ENCODE measurements at places on chromosomes 7 and 10.

GRCh38 chr10:125003146-125003900 lies 61.4 kb downstream of the ZRANB1 start:
- no peak for DNase-seq

DNA sequence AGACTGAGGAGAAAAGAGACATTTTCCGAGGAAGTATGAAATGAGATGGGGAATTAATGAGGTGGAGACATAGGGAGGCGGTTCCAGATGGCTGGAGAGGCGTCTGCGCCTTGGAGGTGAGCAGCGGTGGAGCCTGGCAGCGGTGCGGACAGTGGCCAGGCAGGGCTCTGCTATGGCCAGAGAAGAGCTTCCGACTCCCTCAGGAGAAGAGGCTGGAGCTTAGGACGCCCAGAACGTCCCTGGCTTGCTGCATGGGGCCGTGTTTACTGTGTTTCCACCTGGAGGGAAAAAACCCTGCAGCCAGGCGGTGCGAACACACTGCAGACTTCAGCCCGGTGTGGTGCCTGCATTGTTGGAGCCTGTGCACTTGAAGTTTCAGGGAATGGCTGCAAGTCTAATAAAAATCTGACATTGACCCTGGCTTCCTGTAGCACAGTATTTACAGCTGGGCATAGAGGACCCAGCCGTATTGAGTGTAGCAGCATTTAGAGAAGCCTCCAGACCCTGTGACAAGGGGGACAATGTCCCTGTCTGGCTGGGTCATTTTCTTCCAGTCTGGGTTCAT lies 447.1 kb upstream of the MKI67 start:
- DNase-seq, result no peak

DNA sequence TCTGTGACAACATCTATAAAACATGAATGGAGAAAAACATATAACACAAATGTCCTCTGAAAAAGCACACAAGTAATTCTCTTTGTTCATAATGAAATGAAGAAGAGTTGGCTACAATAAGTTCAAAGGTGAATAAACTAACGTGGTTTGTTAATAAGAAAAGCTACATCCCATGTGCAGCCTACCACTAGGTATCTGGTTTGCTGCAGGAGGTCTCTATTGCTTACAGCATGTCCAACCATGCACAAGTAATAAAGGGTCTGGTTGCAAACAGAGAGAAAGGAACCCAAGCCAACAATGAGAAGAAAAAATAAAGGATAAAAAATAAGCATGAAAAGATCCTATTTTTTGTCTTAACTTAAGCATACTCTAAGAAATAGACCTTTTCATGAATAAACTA lies 139.2 kb downstream of the CHCHD3 start:
- DNase-seq, result no peak

- no peak for DNase-seq
These were observed 17.7 kb downstream of the KLLN start for GRCh38 chr10:87845624-87845998.

DNA sequence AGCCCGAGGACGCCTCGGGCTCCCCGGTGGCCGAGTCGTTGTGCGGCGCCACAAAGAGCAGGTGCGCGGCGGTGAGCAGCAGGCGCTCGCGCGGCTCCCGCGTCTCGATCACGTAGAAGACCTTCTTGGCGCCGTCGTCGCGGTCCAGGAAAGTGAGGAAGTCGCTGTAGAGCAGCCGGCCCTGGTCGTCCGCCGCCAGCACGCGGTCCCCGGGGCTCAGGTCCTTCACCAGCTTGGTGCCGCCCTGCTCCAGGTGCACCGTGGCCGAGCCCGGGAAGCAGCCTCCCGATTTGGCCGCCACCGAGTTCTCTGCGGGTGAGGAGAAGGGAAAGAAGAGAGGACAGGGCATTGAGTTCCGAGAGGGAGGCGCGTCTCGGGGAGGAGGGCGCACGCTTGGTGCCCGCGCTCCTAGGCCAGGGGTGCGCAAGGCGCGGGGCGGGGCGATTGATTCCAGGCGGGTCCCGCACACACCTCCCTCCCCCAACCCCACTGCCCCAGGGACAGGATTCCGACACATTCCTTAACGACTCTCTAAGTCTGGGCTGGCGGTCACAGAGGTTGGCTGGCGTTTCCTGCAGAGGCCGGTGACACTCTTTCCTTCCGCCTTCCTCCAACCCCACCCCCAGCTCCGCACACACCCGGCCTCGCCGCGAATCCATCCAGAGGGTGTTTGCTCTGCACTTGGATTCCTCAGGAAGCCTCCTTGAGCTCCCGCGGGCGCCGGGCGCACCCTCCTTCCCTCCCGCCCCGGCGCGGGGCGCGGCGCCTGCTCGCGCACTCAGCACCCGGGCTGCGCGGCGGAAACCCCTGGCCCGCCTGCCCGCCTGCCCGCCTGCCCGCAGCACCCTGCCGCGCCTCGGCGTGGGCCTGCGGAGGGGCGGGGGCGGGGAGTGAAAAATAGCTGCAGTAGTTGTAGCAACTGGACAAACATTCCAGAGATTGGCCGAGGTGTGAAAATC lies 8.6 kb downstream of the SHH start:
- DNase-seq, result no peak

DNA sequence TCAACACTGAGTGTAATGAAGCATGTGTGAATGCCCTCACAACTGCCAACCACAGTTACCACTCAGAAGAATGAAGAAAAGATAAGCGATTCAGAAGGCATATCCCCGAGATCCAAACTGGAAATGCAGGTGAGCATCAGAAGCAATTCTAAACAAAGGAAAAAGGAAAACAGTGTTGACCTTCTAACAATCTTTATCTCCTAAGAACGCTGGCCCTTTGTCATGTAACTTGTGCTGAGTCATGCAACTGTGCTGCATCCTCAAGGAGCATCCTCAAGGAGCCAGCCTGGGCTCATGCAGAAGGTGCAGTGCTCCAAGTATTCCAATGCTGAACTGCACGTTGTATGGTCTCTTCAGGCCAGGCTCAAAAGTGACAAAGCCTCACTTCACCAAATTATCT lies 30.6 kb downstream of the SEC61G start:
- no peak for DNase-seq

DNA sequence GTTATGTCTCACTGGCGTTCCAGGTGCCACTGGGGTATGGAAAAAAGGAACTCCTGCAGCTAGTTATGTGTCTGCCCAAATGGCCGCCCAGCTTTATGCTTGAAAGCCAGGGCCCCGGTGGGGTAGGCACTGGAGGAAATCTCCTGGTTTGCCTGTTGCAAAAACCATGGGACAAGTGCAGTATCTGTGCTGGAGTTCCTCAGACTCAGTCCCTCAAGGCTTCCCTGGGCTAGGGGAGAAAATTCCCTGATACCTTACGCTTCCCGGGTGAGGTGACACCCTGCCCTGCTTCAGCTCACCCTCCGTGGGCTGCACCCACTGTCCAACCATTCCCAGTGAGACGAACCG lies 90.3 kb upstream of the CDK6 start:
- no peak for DNase-seq

DNA sequence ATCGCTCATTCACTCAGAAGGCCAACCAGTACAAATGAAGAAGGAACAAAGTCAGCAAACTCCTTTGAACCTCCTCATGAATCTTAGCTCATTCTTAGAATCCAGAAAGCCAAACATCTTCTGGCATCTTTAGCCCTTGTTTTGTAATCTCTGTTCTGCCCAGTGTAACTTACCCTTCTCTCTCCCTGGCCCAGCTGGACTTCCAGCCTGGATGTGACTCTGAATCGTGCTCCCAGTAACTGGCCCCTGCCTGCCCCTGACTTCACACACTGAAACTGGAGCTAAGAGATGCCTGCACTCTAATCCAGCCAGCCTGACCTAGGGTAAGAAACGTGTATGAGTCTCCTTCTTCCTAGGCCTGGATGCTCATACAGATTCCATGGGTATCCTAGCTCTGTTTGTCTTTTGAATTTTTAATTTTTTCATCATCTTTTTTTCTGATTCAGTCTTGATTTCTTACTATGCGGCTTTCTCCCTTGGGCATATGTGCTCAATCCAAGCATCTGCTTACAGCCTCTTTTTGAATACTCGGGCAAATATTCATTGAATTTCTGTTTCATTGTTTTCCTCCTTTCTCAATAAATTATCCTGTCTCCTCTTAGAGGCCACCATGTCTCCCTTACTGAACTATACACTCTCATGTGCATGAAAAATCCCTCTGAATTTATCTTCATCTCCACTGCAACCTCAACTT lies 845.6 kb upstream of the AUTS2 start:
- DNase-seq, result no peak

- DNase-seq, result no peak
These were observed 21.5 kb downstream of the WASL start for GRCh38 chr7:123727071-123727837.

GRCh38 chr10:122847782-122848604 lies 2.3 kb upstream of the CUZD1 start:
- DNase-seq, result no peak

GRCh38 chr7:25762511-25763462 lies 389.2 kb upstream of the NFE2L3 start:
- no peak for DNase-seq

- no peak for DNase-seq
These were observed 11.0 kb upstream of the SH2D4B start for GRCh38 chr10:80526742-80527141.

DNA sequence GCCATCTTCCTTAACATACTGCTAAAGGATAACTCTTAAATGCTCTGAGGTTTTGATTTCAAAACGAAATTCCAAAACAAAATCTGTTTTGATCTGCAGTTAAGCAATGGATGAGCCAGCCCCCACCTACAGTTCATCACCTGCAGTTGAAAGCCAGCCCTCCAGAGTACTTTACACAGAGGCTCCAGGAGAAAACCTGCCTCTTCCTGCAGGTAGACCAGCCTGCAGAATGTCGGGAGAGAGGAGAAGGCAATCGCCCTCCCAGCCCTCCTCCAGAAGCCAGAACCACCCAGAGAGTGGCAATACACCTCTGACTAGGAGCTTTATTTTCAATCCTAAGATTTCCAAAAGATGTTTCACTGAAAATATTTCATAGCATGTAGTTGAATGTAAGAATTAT lies 798.1 kb downstream of the GATA3 start:
- no peak for DNase-seq

- no peak for DNase-seq
These were observed 145.8 kb upstream of the LRRN3 start for GRCh38 chr7:110944966-110945644.

DNA sequence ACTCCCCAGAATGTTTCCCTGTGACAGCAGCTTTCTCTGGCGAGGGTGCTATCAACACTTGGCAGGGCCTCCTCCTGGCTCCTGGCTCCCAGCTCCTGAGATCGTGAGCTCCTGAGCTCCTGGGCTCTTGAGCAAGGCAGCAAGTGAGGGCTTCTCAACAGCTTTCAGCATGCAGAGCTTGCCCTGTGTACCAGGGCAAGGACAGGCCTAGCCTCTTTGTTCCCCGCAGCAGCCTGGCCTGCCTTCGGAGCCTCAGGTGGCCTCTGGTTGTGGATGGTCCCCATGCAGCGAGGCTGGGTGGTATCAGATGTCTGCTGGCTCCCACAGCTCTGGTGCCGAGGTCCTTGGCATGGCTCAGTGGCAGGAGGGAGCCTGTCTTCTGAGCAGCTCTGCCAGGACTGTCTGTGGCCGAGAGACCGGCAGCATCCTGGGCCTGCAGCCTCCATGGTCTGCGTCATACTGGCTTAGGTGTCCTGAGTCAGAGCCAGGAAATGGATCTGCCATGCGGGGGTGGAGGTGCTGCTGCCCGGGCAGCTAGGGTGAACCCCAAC lies 44.2 kb downstream of the ZMIZ1 start:
- no peak for DNase-seq

GRCh38 chr10:97385565-97385964 lies 15.6 kb downstream of the RRP12 start:
- DNase-seq, result no peak

- no peak for DNase-seq
These were observed 81.9 kb downstream of the BMPER start for GRCh38 chr7:33986951-33987947.

DNA sequence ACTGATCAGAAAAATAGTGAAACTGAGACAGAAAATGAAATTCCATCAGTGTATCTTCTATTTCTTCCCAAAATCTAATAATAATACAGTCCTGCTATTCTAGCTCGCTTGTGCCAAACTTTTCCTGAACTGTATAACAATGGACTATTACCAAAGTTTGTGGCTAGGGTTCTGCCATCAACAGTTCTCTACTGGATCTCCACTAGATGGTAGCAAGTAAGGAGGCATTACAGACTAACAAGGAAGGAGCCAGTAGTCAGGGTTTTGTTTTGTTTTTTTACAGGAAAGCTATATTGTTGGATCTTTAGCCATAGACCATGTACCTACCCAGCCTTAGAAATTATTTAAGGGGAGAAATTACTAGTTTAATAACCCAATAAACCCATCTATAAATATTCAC lies 10.8 kb downstream of the MTERF1 start:
- no peak for DNase-seq

DNA sequence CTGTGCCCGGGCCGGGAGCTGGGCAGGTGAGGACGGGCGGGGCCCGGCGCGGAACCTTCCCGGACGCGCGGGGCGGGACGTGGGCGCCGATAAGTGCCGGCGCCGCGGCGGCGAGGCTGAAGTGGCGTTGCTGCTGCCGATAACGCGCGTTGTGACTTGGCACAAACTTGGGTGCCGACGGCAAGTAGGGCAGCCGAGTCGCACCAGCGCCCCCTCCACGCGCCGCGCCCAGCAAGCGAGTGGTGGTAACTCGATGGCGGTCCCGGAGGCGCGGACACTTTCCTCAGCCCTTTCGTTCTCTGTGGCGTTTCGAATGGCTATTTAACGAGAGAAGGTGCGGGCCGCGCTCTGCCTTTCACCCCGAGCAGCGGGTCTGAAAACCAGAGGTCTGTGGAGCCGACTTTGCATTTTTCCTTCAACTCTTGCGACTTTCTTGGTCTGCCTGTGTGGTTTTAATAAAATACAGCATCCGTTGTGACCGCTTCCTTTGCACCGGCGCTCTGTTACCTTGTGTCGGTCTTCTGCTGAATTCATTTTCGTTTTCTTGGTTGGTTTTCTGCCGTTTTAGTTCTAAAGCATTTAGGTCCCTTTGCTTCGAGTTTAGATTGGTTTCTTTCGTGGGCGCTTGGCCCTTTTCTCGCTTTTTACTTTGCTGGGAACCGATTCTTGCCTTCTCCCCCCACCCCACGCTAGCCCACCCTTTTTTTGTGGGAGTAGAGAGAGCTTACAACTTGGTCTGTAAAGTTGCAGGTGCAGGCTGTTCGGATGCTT lies 701 bp downstream of the STK17A start:
- peak; percentile 16 for DNase-seq

DNA sequence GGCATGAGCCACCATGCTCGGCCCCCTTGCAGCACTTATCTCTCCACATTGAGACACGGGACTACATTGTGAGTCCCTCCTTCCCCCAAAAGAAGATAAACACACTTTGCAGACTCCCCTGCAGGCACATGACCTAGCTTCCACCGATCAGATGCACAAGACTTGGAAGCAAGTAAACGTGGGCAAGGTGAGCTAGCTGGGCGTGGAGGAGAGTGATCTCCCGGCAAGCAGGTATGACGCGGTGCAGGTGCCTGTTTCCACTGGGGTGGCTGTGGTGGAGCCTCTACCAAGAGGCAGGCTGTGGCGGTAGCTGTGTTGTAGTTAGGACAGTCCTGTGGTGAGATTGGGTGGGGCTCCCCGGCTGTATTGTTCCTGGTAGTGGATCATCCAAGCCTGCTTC lies 7.7 kb upstream of the COMTD1 start:
- DNase-seq, result no peak

- DNase-seq, result no peak
These were observed 128.3 kb upstream of the SORCS3 start for GRCh38 chr10:104512800-104513199.
